ENCODE measurements at places on chromosomes 1 and 21. TPM values are rescaled to one million over a fixed set of nuclear protein-coding genes. Genes with fewer than 3 reads are reported as not detected.

Gene AVPR1B
- not detected for total RNA-seq

Gene KCNJ10
- 0.29 TPM for total RNA-seq

Gene DNALI1
- total RNA-seq: not detected

Gene SEMA6C
- 2.0 TPM for total RNA-seq

Gene PTPRU
- total RNA-seq: 3.3 TPM

Gene CRYBG2
- 3.0 TPM for total RNA-seq

Gene DCAF8
- 141 TPM for total RNA-seq

Gene CBR3
- not detected for total RNA-seq

Gene EPHA2
- 0.15 TPM for total RNA-seq

Gene IVL
- total RNA-seq: not detected

GRCh38 chr1:26361605-26362122 lies 7.7 kb upstream of the CRYBG2 start:
- no peak for DNase-seq

- DNase-seq: no peak
These were observed 85.8 kb upstream of the DIRAS3 start for GRCh38 chr1:68136187-68136586.

DNA sequence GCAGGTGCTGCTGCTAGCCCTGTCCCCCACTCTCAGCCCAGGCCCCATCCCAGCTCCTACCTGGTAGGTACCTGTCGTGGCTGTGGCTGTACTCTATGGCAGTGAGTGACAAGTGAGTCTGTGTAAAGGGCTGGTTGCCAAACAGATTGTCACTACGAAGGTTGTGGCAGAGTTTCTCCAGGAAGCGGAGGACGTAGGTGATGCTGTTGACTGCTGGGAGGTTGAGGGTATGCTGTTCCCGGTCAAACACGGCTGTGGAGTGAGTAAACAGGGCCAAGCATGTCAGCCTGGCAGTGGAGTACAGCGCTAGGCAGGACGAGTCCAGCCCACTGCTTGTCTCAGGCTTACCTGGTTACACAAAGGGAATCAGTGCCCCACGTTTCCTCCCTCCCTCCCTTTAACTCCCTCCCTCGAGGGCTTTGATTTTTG lies 24.8 kb upstream of the SLFNL1 start:
- DNase-seq: no peak

DNA sequence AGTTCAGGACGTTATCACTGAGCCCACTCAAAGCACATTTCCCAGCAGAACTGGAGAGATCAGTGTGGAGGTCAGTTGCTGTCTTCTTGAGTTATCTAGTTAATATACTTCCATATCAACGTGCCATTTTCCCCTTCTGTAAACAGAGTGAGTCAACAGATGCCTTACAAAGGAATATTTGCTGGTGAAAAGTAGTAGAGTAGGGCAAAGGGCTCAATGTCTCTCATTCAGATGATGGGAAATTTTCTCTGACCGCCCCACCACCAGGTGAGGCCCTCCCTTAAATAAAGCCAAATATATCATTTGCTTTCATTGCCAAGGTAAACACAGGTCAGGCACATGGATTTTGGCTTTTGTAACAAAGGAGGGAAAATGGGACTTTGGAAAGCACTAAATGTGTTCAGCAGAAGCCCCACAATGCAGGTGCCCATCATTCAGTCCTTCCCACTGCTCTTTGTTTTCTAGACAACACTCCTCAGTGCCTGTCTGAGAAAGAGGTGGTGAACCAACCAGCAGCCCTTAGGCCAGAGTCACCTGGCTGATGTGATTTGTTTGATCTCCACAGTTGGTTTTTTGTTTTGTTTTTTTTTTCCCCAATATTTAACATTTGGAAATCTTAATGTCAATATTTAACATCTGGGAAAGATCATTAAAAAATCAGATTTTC lies 40.5 kb upstream of the SAMD13 start:
- DNase-seq: no peak

- DNase-seq: no peak
These were observed 65.1 kb downstream of the COL18A1 start for GRCh38 chr21:45470087-45470515.

GRCh38 chr1:14654554-14654953 lies 56.1 kb downstream of the KAZN start:
- DNase-seq: no peak

DNA sequence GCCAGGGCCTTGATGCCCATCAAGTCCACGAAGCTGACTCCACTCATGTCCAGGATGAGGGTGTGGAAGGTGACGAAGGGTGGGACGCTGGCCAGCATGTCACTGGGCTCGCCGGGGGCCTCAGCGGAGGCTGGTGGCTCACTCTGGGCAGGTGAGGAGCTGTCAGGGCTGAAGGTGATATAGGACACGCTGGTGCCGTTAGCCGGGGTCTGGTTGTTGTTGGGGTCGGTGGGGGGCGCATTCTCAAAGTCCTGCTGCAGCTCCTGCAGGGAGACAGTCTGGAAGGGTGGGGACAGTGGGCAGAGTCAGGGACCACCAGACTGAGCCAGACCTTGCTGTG lies 21.7 kb downstream of the SLC26A9 start:
- no peak for DNase-seq

- no peak for DNase-seq
These were observed 302.7 kb downstream of the DUSP10 start for GRCh38 chr1:221439008-221439746.

DNA sequence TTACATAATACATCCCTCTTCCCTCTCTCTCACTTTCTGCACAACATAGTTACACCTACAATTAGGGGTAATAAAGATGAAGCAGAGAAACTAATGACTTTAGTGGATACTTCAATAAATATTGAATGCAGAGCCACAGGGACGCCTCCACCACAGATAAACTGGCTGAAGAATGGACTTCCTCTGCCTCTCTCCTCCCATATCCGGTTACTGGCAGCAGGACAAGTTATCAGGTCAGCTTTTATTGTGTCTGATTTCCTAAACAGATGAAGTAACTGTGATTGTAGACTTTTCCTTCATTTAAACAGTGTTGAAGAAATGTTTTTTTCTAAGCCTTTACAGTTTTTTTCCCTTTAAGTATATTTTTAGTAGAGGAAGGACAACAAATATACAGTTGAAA lies 281.6 kb downstream of the TPR start:
- DNase-seq: no peak

- no peak for DNase-seq
These were observed 595 bp downstream of the GABRD start for GRCh38 chr1:2019571-2020309.

DNA sequence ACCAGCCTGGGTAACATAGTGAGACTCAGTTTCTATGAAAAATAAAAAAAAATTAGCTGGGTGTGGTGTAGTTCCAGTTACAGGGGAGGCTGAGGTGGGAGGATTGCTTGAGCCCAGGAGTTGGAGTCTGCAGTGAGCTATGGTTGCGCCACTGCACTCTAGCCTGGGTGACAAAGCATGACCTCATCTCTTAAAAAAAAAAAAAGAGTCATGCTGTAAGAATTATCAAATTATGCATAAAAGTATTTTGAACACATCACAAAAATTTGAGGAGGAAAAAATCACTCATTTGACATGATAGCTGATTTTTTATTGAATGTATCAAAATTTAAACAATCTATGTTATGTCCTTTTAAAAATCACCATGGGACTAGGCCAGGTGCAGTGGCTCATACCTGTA lies 17.8 kb downstream of the CCDC30 start:
- DNase-seq: no peak

DNA sequence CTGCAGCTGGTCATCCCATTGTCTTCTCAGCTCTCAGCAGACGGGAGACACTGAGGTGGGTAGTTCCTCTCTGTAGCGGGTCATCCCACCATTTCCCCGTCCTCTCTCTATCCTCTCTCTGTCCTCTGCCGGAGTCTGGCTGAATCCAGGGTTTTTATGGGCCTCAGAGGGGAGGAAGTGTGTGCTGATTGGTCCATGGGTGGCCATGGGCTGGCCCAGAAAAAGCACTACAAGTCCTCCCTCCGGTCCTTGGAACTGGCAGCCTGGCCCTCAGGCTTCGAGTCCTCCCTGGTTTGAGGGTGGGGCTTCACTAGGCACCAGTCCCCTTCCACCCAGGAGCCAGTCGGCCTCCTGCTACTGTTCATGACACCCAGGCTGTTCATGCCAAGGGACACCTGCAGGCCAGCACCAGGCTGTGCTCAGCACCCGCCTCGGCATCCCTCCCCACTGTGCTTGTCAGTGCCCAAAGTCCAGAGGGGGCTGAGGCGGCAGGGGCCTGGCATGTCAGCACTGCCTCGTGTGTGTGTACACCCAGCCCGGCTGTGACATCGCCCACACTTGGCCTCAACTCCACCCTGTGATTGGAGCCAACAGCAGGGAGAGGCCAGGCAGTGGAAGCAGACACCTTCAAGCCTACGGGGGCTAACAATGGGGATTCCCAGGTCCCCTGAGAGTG lies 23.0 kb upstream of the LRRC8C start:
- no peak for DNase-seq

DNA sequence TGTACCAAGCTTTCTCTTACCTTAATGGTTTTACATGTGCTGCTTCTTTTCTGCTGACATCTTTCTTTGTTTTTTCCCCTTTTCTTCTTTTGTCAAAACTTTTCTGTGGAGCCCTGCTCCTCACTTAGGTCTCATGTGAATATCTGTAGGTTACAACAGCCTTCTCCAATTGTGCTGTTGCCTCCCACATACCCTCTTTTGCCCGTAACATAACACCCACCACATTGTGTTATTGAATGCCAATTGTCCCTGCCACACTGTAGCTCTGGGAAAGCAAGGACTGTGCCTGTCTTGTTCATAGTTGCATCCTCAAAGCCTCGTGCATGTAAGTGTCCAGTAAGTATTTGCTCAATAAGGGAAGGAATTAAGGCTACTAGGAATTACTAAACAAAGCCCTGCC lies 46.3 kb upstream of the AKT3 start:
- DNase-seq: no peak

DNA sequence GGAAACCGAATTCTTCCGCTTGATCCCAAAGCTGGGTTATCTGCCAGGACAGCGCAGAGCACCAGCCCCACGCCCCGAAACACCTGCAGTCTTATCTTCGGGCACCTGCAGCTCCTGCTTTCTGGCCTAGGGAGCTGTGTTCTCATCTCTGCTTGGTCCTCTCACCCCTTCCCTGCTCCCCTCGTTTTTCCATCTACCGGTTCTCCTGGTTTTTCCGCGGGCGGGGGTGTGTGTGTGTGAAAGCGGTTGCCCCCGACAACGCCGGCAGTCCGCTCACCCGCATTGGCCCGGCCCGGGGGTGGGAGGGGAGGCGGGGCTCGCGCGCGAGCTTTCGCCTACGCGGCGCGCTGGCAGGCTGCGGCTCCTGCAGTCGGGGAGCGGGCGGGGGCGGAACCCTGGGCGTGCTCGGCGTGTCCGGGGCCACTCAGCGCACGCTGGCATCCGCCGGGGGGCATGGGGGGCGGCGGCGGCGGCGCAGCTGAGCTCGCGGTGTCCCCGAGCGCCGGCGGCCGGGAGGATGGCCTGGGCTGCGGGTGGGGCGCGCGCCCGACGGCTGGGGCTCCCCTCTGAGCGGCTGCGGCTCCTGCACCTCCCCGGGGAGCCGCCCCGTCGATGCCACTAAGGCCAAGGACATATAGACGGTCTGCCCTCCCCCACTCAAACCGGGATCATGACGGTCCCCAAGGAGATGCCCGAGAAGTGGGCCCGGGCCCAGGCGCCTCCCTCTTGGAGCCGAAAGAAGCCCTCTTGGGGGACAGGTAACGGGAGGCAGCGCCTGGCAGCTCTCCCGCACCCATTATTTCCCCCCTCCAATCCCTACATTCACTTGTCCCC lies 3.2 kb downstream of the ATP8B2 start:
- DNase-seq: no peak

DNA sequence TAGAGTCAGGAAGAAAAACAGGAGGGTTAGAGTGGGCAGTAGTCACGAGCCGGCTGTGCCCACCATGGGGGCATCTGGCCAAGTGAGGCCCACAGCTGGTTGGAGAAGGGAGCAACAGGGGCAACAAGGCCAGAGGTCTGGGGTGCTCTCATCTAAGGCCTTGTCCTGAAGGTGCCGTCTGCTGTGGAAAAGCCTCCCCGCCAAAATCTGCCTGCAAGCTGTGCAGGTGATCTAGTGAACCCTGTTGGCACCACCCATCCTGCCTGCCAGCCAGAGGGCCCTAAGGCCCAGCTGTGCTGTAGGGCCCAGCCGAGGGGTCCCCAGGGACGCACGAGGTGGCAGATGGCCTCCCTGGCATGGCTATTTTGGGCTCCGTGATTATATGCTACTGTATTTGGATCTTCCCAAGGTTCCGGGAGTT lies 51.3 kb downstream of the LGR6 start:
- no peak for DNase-seq

GRCh38 chr1:106080608-106081325 lies 975.7 kb upstream of the PRMT6 start:
- no peak for DNase-seq

GRCh38 chr1:39174390-39175081 lies 30.0 kb upstream of the MACF1 start:
- no peak for DNase-seq

GRCh38 chr1:83883979-83884378 lies 115.0 kb downstream of the TTLL7 start:
- no peak for DNase-seq

- no peak for DNase-seq
These were observed 10.7 kb downstream of the EPHX1 start for GRCh38 chr1:225820522-225821120.

DNA sequence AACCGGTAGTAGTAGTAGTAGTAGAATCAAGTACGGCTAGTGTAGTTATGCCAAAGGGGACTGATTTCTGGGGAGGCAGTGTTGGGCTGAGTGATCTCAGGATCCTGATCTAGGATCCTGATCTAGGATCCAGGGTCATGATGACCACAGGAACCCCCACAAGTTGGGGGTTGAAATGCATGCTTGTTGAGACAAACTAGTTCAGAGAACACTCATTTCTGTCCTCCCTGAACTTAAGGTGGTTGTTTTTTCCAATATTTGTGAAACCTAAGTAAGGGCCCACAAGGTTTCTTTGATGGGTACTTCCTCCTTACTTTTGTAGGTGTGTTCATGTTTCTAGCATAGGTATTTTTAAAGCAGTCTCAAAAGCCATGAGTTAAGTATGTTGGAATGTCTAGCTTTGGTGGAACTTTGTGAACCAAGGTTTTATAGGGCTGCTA lies 33.9 kb upstream of the PDC start:
- no peak for DNase-seq

- no peak for DNase-seq
These were observed 9.2 kb downstream of the RORC start for GRCh38 chr1:151822404-151822803.

DNA sequence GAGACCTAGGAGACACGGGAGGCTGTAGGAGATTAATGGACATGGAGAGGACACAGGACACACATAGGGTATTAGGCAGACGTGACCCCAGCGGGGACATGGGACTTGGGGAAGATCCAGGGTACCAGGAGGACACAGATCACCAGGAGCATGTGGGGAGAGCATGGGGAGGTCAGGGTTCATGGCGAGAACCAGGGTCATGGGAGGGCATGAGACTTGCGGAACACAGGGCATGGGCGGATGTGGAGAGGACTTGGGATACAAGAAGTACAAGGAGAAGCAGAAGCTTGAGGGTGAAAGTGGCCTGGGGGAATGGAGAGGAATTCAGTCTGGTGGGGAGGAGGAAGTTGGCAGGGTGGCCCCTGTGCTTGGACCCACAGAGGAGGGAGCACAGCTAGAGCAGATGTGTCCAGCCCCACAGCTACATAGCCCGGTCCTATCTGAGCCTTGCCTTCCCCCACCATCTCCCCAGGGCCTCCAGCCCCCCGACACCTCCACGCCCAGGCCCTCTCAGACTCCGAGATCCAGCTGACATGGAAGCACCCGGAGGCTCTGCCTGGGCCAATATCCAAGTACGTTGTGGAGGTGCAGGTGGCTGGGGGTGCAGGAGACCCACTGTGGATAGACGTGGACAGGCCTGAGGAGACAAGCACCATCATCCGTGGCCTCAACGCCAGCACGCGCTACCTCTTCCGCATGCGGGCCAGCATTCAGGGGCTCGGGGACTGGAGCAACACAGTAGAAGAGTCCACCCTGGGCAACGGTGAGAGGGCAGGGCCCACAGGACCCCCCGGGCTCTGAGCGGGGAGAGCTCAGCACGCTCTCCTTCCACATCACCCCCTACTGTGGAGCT lies 12.1 kb downstream of the TIE1 start:
- no peak for DNase-seq

Data from OCI-LY7 (cell line).